ENCODE measurements at places on chromosomes 4 and X.

DNA sequence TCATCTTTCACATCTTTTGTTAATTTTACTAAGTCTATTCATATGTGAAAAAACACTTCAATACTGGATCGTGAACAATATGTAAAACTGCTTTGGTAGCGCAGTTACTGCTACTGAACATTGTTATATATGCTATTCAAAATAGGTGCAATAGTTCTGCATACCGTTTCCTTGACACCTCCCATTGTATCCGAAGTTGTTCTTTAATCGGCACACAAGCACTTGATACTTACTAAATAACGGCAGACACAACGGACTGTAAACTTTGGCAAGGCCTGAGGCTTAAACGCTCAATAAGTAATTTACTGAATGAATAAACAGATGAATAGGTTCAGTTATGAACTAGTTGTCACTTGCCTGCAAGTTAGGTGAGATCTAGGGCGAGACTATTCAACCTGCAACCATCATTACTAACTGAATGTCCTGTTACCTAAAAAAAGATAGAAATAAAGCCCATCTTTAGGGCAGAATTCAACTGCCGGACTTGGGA lies 620 bp downstream of the ANAPC10 start:
- DNase-seq = peak; percentile 8

DNA sequence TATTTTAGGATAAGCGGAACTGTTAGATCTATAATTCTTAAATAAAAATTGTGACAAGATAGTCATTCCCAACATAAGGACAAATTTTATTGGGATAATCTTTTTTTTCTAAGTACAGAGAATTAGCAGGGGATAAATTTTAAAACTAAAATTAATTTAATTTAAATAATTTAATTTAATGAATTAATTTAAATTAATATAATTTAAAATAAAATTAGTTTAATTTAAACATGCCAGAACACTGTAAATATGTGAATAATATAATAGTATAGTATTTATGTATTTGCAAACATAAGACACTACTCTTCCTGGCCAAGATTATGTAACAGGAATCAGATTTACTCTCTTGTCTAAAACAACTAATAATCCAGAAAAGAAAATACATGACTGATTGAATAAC lies 1055.9 kb downstream of the PDHA2 start:
- no peak for DNase-seq

- DNase-seq = no peak
Observed at GRCh38 chrX:41870719-41871151, 52.6 kb downstream of the CASK start.

GRCh38 chrX:133868250-133868649 lies 117.1 kb downstream of the GPC3 start:
- DNase-seq = no peak

DNA sequence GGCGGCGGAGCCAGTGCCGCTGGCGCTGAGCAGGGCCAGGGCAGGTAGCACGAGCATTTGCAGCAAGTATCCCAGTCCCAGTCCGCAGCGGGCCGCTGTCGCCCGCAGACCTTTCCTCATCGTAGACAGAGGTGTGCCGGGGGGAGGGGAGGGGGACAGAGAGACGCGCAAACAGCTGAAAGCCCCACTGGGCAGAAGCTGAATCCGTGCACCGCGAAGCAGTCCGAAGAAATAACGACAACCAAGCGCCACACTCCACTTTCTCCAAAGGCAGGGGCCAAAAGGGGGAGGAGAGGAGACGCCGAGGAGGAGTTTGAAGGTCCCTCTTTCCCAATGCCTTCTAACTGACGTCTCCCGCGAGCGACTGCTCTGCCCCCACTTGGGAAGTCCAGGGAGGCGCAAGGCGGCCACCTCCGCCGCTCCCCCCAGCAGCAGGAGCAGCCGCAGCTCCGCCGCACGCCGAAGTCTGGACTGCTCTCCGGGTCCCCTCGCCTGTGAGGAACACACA lies at the start of gene UNC5C:
TSS of gene UNC5C (minus strand) at position 236 of the 508 bp plus-strand sequence.
- DNase-seq = no peak

- DNase-seq = no peak
Observed at GRCh38 chrX:14872355-14872754, 514 bp downstream of the FANCB start.

DNA sequence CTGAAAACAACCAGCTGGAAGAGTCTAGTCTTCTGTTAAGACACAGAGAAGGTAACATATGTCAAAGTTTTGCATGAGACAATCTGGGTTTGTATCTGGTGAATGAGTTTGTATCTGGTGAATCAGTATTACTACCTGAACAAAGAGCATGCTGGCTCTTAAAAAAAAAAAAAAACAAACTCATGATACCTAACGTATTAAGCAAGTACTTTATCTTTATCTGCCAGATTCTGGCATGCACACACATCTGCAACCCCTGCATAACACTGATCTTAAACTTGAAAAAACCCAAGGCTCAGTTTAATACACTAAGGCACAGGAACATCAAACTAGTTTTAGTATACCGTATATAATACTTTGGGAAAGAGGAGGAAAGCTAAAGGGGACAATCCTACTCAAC lies 5.8 kb downstream of the YTHDC1 start:
- DNase-seq = no peak

- DNase-seq = no peak
Observed at GRCh38 chrX:22237479-22237878, 35.2 kb upstream of the CBLL2 start.

GRCh38 chr4:158914218-158914617 lies 145.4 kb downstream of the FNIP2 start:
- DNase-seq = peak; percentile 79

GRCh38 chrX:16702700-16703599 lies 9.5 kb downstream of the CTPS2 start:
- no peak for DNase-seq

GRCh38 chr4:99710681-99711345 lies 53.2 kb upstream of the C4orf54 start:
- peak; percentile 87 for DNase-seq

GRCh38 chr4:188295899-188296298 lies 156.7 kb downstream of the TRIML1 start:
- DNase-seq = no peak

- DNase-seq = peak; percentile 11
Observed at GRCh38 chrX:94400488-94400887, 726.5 kb downstream of the FAM133A start.

- no peak for DNase-seq
Observed at GRCh38 chr4:29578329-29578728, 1141.8 kb upstream of the PCDH7 start.

- DNase-seq = peak; percentile 69
Observed at GRCh38 chr4:81405900-81406401, 65.8 kb downstream of the RASGEF1B start.

DNA sequence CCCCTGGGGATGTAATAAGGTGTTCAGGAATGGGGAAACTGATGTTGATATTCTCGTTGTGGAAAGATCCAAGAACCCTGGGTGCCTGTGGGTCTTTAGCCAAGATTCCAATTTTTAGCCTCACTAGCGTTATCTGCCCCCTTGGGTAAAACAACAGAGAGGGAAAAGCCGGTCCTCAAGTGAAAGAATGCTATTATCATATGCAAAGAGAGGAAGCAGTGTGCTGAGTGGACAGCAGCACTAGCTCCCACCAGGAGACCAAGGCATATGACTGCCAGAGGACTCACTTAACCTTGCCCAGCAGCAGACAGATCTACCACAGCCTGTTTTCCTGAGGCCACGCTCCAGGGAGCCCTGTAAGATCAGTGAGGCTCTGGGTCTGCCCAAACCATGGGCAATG lies 257.9 kb upstream of the CPEB2 start:
- no peak for DNase-seq

DNA sequence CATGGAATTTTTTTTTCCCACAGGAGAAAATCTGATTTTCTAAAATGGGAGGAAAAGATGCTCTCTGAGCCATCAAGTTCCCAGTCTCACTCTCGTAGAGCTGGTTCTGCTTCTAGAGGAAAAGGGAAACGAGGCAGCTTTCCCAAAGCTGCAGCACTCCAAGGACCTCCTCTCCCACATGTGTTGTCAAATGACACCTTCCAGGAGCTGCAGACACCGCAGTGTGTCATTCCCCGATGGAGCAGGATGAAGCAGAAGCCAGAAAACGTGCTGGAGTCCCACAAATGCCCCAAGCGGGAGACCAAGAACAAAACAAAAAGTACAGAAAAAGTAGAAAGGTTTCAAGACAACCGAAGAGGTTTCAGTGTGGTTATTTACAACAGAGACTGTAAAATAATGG lies 348.1 kb downstream of the ARHGAP10 start:
- no peak for DNase-seq

GRCh38 chrX:120740072-120740471 lies 110.2 kb upstream of the C1GALT1C1 start:
- DNase-seq = no peak

- DNase-seq = no peak
Observed at GRCh38 chr4:113790478-113790877, 28.9 kb upstream of the CAMK2D start.

GRCh38 chr4:98185279-98185678 lies 42.0 kb upstream of the STPG2 start:
- no peak for DNase-seq

DNA sequence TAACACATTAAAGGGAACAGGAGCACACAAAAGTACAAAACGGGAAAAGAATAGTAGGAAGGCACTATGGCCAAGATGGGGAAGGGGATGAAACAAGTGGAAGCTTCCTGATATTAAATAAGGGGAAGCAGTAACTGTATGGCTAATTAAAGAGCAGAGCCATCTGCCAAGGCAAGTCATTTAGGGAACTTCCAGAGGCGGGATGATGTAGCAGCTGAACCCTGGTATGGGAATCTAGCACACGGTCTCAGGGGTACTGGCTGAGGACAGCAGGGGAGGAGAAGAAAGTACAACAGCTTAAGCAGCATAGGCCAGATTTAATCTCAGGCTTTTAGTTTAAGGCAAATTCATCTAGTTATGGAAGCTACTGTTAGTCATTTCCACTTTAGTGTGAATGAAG lies 59.1 kb downstream of the IGFBP7 start:
- no peak for DNase-seq

DNA sequence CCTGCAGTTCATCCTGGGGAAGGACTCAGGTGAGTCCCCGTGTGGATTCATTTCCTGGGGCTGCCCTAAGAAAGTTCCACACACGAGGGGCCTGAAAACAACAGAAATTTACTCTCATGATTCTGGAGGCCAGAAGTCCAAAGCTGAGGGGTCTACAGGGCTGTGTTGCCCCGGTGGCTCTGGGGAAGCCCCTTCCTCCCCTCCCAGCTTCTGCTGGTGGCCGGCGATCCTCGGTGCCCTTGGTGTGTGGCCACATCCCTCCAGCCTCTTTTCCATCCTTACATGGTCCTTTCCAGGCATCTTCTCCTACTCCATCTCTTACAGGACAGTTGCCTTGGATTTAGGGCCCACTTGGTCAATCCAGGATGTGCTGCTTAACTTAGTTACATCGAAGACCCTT lies 15.1 kb downstream of the SH3BP2 start:
- no peak for DNase-seq

GRCh38 chrX:37652589-37653231 lies 32.9 kb upstream of the XK start:
- no peak for DNase-seq

DNA sequence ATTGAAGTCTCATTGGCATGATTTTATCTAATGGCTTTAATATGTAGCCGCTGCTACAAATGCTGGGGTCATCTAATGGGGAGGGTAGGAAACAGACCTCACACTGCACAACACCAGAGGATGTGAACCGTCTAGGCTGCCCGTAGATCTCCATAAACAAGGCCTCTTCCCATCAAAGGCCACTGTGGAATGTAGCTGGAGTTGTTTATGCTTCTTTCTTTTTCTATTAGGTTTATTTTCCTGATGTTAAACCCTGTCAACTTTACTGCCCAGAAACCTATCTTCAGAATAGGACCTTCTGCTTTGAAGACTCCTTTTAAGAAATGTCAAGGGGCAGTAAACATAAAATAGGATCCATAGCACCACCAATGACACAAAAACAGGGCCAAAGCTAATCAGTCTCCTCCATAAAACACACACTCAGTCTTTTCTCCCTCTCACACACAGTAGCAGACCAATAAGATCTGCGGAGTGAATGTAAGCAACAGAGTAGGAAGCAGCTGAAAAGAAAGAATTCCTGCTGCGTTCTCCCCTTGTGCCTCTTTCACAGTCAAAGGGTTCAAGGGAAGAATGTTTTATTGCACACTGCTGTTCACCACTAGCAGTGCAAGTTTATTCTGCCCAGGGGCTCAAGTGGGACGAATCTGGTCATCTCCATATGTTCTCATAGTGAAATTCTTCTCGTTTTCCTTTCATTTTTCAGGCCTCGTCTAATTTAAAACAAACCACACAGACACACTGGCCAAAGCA lies 72.2 kb downstream of the MAML3 start:
- no peak for DNase-seq

DNA sequence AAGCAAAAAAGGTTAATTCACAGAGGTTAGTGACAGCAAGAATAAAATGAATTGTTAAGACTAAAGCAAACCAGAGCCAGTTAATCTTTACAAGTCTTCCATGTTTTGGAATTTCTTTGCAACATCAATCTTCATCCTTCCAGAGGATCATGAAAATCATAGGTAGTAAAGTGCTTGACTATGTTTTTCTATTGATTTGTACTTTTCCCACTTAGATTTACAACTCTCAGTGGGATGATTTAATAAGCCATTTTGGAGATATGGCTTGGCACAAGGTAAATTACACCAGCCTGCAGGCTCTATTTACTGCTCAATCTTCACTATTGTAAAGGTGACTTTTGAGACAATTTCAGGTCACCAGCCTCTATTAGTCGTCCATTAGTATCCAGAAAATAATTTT lies 26.5 kb downstream of the MSL3 start:
- DNase-seq = no peak

DNA sequence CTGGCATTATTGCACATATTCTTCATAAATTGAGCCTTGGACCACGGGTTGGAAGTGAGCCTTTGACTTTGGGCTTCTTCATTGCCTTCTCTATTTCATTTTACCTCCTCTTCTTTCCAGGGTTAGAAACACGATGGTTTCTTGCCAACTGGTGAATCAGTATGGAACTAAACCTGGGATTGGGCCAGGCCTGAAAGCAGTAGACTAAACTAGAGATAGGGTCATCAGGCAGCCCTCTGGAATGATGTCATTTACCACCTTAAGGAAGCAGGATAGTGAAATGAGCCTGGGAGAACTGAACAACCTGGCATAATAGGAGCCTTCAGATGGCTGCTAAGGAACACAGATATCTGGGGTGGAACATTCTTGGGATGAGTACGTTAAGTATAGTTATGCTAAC lies 67.5 kb upstream of the ATP8A1 start:
- peak; percentile 10 for DNase-seq

GRCh38 chrX:31117266-31117665 lies 45.4 kb upstream of the FTHL17 start:
- no peak for DNase-seq

- DNase-seq = no peak
Observed at GRCh38 chr4:157220371-157220881, at the start of gene GRIA2. Gene GRIA2, plus strand, starts transcription at chr4:157220728. Its CDS starts 315 bp downstream, at chr4:157221043.

- no peak for DNase-seq
Observed at GRCh38 chrX:11551151-11551550, 114.6 kb downstream of the ARHGAP6 start.

DNA sequence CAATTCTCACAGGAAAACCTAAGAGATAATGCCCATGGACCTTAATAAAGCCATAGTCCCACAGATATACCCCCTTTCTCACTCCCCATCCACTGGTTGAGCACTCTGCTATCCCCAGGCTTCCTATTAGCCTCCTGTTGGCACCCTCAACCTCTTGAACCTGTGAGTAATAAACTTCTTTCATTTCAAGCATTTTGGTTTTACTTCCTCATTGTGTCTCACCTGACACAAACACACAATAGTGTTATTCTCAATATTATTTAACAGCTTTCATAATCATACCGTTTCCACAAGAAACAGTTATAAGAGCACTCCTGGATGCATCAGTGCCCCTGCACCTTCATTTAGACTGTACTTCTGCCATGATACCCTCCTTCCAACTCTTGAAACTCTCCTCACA lies 56.8 kb downstream of the TRPC5 start:
- DNase-seq = no peak

All from PC-3 (cell line).